ENCODE measurements at places on chromosomes 1 and 21.

GRCh38 chr1:9435153-9435636 is 104.1 kb upstream of the SLC25A33 start:
- no peak for DNase-seq

DNA sequence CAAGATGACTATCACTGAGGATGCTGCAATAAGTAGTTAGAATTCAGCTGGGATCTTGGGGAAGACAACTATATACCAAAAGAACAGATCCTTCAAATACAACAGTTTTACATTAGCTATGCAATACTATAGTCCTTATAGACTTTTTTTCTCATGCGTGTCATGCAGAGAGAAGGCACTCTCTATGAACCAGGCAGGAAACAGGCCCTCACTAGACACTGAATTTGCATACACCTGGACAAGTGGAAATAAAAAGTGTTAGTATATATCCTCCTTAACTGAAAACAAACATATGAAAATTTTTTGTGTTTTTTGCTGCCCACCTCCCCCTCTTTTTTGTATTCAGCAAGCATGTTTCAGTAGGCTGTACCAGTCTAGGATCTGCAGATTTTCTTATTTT is 29.9 kb downstream of the TMCO1 start:
- no peak for DNase-seq

DNA sequence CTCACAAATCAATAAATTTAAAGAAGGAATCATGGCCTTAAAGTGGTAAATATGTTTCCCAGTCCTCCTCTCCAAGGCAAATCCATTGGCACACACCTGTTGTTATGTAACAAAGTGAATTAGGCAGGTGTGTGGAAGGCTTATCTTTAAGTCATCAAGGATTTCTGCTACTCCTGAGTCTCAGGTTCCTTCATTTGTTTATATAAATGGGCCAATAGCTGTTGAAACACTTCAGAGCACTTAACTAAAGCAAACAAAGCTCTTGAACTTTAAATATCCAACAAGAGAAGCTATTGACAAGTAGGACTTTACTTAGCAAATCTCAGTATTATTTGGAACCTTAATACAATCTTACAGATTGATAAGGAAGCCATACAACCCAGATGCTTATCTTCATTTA is 99.3 kb upstream of the ESRRG start:
- DNase-seq = no peak

DNA sequence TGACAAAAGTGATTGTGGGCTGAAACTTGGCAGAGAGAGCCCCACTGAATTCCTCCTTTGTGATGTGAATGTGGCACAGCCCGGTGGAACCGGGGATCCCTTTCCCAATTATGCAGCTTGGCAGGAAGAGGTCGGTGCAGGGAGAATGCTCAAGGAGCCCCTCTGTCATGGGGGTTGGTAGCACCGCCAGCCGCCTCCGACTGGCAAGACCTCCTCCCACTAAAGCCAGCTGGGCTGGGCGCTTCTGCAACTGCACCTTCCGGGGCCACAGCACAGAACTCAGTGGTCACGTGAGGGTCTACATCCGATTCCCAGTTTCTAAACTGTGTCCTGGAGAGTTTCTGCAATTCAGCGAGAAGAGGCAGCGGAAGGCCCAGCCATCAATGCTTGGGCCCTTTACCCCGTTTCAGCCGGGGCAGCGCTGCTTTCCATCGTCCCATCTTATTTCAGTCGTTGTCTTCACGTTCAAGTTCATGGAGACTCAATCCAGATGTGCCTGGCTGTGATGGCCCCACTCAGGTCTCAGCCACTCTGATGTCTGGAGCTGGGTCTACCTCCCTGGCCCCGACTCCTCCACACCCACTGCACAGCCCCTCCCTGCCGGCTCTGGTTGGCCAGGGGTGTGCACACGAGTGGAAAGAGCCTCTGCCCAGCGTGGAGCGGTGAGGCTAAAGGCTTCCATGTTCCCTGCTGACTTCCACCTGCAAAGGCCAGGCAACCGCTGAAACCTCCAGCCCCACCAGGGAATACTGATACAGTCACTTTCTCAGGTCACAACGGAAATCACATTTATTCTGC is 39.8 kb upstream of the FHAD1 start:
- DNase-seq = no peak

GRCh38 chr1:73327180-73327793 is 870.7 kb downstream of the LRRIQ3 start:
- DNase-seq = no peak

GRCh38 chr1:30753660-30754123 is 3.9 kb downstream of the LAPTM5 start:
- DNase-seq = no peak

GRCh38 chr21:33237486-33237885 is 7.7 kb downstream of the IFNAR2 start:
- no peak for DNase-seq

DNA sequence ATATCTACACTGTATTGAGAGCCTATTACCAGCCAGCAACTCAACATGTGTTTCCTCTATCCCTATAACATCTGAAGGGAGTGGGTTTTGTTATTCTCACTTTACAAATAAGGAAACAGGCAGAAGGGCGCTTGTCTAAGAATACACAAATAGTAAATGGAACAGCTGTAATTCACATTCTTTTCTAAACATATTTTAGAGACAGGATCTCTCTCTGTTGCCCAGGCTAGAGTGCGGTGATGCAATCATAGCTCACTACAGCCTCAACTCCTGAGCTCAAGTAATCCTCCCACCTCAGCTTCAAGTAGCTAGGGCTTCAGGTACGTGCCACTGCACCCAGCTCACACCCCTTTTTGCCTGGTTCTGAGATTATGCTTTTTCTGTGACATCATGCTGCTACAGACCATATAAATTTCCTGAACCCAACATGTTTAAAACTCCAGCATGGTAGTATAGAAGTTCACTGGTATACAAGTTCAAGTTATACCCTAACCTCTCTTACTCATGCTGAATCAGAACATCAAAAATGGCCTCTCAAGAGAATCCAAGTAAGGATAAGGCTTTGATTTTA is 8.6 kb upstream of the TACSTD2 start:
- DNase-seq = no peak

- no peak for DNase-seq
These were observed 17.7 kb downstream of the CMPK1 start for GRCh38 chr1:47351305-47351704.

Measured in stimulated activated CD8-positive, alpha-beta memory T cell treated with anti-CD3 and anti-CD28 coated beads, Interleukin-4, amount 100 ng/mL, for 4 hours (primary cell).